CD4-positive, alpha-beta T cell treated with Interleukin-6 for 4 hours (primary cell): ENCODE measurements at places on chromosomes 2 and 18.

DNA sequence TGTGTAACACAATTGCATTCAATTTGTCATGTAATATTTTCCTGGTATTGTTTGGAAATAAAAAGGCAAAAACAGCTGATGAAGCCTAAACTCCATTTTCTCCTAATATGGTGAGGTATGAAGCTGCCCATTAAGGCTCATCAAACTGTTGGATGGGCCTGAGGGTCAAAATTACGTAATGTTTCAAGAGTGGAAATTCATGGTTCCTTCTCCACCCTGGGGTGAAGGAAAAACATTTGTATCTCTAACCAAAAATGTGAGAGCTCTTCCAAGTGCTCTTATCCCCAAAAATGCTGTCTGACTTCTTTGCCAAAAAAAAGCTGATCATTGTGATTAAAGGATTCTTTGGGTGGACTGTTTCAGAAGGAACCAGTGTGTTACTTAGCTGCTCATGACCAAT is 91.8 kb downstream of the ARHGAP28 start:
- DNase-seq, result no peak

DNA sequence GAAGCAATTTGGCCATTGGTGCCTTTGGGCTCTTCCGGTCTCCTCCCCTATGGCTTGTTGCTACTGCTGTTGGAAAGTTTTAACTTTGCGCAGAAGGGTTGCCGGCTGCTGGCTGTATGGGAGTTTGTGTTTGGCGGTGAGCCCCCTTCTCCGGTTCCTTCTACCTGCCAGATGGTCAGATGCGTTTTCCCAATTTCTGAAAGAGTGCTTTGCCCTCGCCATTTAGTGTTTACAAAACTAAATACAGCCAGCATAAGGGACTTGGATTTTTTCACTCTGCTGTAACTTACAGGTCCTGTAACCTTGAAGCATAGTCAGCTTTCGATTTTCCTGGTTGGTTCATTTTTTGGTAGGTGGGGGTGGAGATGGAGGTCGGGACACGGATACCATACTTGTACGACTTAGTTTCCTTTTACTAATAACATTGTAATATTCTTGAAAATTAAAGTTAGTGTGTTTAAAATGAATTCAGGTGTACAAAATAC is 604 bp downstream of the COQ10B start:
- peak; percentile 9 for DNase-seq

GRCh38 chr18:48394176-48394575 is 15.0 kb downstream of the ZBTB7C start:
- DNase-seq, result no peak

- DNase-seq, result no peak
These were observed 10.9 kb downstream of the CLASP1 start for GRCh38 chr2:121638333-121638732.

DNA sequence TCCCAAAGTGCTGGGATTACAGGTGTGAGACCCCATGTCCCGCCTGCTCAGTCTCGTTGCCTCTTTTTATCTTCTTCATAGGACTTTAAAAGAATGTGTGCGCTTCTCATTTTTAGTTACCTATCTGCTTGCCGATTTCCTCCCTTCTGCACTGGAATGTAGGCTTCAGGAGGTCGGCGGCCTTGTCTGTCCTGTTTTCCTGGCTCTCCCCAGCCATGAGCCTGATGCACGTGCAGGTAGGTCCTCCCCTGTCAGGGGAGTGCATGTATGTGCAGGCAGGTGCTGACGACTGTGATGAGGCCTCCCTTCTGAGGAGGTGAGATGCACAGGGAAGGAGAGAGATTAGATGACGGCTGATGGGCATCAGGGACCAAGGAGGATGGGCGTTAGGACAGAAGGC is 13.6 kb upstream of the ATP6V1C2 start:
- DNase-seq, result no peak

- no peak for DNase-seq
These were observed 92.7 kb upstream of the PARD3B start for GRCh38 chr2:204452464-204453023.

DNA sequence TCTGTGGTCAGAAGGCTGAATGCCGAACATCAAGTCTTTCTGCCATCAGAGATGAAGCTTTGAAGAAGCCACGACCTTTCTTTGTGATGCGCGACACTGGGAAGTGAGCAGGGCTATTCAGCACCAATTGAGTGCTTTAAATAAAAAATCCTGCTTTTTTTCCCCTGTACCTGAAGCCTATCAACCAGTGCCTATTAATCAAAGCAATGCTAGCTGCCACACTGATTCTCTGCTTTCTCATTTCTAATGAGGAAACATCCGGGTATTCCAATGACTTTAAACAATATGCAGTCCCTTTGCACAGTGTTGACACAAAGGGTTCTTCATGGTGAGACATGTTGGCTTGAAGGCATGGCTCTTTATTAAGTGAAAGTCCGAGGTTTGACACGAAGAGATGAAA is 88.0 kb downstream of the GALR1 start:
- DNase-seq, result no peak

DNA sequence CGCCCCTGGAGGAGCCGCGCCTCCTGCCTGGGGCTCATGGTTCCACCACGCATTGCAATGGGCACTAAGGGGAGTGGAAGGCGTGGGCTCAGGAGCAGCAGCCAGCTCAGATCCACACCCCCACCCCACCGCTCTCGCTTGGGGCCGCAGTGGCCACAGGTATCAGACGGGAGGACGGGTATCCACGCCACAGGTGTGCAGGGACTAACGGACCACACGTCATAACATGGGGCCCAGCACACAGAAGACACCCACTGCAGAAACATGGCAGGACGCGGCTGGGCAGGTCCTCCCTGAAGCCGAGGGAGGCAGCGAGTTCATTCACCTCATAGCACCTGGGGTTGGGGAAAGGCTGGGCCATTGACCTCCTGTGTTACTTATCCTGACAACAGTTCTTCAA is 13.0 kb downstream of the HDAC4 start:
- DNase-seq, result no peak

- DNase-seq, result no peak
These were observed 108.5 kb upstream of the BOD1L2 start for GRCh38 chr18:57038395-57038794.

DNA sequence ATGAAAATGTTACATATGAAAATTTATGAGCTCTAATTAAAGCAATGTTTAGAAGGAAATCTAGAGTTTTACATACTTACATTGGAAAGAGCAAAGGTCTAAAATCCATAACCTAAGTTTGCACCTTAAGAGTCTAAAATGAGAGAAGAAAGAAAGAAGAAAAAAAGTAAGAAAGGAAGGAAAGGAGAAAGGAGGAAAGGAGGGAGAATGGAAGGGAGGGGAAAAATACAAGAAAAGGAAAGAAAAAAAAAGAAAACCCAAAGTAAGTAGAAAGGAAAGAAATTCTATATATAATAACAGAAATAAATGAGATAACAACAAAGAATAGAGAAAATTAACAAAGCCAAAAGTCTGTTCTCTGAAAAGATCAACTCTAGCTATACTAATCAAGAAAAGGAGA is 122.6 kb downstream of the BCL2L11 start:
- no peak for DNase-seq

- no peak for DNase-seq
These were observed 29.4 kb upstream of the TSPYL6 start for GRCh38 chr2:54285451-54285850.

- DNase-seq, result no peak
These were observed 269.2 kb downstream of the NYAP2 start for GRCh38 chr2:225668606-225669266.

DNA sequence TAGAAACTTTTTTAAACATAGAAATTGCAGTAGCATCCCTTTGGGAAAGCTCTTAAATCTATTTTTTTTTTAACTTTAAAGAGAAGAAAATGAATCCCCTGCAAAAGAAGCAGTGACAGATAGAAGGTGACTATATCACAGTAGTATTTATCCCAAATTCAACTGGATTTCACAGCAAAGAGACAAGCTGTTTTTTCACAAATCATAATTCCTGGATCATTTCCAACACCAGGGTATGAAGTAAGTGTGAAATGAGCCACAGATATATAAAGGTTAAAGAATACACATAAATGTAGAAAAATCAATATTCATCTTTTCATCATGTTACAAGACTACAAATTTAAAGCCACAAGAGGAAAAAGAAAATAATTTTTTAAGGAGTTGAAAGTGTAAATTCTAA is 1404.9 kb upstream of the NXPH2 start:
- DNase-seq, result no peak

GRCh38 chr2:67463810-67464209 is 66.7 kb downstream of the ETAA1 start:
- DNase-seq, result no peak

DNA sequence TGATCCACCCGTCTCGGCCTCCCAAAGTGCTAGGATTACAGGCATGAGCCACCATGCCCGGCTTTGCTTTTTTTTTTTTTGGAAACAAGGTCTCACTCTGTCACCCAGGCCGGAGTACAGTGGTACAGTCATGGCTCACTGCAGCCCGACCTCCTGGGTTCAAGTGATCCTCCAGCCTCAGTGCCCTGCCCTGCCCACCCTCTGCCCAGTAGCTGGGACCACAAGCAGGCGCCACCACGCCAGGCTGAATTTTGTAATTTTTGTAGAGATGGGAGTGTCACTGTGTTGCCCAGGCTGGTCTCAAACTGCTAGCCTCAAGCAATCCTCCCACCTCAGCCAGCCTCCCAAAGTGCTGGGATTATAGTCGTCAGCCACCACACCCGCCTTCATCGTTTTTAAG is 11.6 kb upstream of the PSD4 start:
- DNase-seq, result no peak

- no peak for DNase-seq
These were observed 86.0 kb upstream of the ITGA4 start for GRCh38 chr2:181371195-181371594.

- DNase-seq, result no peak
These were observed 63.3 kb downstream of the ICOS start for GRCh38 chr2:203999835-204000234.

DNA sequence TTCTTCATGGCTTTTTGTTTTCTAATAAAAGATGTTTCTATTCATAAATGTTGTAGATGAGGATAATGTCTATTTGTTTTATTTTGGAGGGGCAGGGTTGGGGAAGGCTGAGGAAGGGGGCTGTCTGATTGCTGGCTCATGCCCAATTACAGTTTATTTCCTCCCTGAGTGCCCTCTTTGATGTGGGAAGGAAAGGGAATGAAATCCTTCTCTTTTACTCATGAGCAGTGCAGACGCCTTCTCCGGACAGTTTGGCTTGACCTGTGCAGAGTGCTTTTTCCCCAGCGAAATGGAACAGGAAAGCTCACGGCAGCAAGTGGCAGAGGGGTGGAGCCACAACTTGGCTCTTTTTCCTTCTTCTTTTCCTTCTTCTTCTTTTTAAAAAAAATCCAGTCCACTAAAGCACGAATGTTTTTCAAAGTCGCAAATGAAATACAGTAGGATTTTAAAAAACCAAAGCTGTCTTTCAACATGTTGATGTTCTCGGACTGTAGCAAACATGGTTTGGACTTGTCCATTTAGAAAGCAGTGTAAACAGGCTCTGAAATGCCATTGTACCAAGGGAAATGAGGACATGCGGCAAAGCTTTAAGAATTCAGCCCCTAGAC is 34.5 kb downstream of the RAB31 start:
- DNase-seq, result no peak

GRCh38 chr2:42922790-42923579 is 130.6 kb upstream of the HAAO start:
- DNase-seq, result no peak

DNA sequence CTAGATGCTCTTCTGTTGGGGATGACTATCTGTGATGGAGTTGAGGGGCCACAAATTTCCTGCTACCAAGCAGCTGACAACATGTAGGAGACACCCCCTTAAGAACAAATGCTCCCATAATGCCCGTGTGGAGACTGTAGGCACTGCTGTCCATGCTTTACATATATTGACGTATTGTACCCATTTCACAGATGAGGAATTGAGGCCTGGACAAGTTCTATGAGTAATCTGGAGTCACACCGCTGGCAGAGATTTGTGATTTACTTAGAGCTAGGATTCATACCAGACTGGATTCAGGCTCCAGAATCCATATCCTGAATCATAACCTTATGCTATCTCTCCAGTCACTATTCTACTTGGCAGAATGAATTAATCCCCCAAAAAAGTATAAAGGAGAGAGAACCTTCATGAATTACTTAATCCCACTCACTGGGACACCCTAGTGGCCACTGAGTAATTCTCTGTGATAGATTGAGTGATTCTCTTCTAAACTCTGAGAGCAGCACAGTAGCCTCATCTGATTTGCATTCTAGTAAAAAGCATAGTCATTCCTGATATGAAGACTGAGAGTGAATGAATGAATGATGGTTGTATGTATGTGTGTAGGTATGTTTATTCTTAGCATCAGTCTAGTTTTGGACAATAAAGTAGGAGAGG is 460.7 kb upstream of the MEIS1 start:
- DNase-seq, result no peak

- DNase-seq, result peak; percentile 63
These were observed 30.9 kb downstream of the MBP start for GRCh38 chr18:77101410-77102258.

DNA sequence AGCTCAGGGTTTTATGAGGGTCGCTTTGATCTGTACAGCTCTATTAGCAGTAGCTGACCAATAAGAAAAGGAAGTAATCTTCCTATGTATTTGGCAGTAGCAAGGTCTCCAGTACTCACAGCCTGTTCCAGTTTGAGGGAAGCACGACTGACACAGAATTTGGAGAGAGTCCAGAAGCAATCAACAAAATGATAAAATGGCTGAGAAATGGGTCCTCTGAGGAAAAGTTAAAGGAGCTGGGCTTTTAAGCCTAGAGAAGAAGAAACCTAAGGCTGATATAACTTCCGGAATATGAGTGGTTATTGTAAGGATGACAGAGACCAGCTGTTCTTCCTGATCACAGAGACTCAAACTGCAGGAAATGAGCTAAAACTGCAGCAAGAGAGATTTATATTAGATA is 382.8 kb downstream of the GPD2 start:
- no peak for DNase-seq

DNA sequence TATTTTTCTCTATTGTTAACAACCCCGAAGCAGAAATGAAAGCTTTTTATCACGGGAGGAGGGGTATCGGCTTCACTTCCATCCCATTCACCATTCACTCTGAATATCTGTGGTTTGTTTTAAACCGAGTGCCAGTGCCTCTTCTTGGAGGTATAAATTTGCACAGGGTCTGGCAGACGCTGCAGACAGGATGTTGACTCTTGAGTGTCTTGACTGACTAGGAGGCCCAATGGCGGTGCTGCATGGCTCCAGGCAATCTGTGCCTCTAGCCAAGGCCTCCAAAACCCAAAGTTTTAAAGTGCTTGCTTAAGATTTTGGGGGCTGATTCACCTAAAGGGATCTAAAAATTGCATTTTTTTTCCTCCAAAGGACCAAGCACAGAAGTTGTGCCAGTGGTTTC is 183.8 kb downstream of the LTBP1 start:
- no peak for DNase-seq
